ENCODE measurements at places on chromosomes 5 and 9.

- DNase-seq = no peak
Measured at GRCh38 chr5:150671509-150672236, 10.6 kb downstream of the MYOZ3 start.

- DNase-seq = no peak
Measured at GRCh38 chr5:107919969-107920368, 249.2 kb upstream of the EFNA5 start.

GRCh38 chr9:7316967-7317366 lies 482.6 kb downstream of the DMAC1 start:
- no peak for DNase-seq

GRCh38 chr9:23615569-23615968 lies 210.5 kb downstream of the ELAVL2 start:
- no peak for DNase-seq

DNA sequence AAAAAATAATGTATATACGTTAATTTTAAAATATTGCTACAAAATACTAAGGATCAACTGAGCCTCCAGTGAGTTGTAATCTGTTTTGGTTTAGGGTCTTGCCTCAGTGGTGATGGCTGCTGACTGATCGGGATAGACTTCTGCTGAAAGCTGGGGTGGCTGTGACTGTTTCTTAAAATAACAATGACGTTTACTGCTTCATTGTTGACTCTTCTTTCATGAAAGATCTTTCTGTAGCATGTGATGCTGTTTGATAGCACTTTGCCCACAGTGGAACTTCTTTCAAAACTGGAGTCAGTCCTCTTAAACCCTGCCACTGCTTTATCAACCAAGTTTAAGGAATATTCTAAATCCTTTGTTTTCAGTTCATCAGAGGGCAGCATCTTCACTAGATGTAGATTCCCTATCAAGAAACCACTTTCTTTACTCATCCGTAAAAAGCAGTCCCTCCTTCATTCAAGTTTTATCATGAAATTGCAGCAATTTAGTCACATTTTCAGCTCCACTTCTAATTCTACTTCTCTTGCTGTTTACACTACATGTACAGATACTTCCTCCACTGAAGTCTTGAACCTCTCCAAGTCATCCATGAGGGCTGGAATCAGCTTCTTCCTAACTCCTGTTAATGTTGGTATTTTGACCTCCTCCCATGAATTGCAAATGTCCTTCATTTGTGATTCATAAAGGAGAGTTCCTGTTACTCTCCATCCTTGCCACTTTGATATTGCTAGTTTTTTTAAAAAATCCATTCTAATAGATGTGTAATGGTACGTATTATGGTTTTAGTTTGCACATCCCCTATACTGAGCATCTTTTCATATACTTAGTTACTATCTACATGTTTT lies 41.5 kb upstream of the PTPDC1 start:
- DNase-seq = peak; percentile 40

- DNase-seq = peak; percentile 39
Measured at GRCh38 chr5:58498340-58498942, 7.2 kb downstream of the GAPT start.

DNA sequence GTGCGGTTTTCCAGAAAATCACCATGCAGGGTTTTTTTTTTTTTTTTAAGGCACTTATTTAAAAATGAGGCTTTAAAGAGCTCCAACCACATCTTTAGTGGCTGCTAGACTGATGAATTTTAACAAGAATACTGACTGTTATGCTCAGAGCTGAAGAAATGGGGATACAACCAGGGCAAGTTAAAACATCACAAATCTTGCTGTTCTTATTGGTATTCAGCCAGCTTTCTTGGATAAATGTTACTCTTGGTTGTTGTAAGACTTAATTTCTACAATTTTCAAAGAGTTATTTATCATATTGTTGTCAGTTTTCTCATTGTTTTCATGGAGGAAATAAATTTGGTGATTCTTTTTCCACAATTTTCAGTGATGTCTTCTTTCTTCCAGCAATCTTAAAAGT lies 352.8 kb upstream of the FAM174A start:
- DNase-seq = no peak

DNA sequence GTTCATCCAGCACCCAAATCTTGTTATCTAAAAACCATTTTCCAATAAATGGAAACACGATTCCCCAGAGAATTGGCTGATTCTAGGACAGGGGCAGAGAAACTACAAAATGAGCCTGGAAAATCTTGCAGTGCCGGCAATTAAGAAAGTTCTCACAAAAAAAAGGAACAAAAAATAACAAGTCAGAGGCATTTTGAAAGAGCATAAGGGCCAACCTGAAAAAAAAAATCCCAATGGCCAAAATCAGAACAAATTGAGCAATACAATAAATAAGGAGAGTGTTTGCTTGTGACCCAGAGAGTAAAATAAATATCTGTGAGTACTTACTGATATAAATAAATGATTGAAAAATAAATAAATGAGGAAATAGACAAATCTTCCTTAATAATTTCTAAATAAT lies 55.1 kb upstream of the S1PR3 start:
- DNase-seq = no peak

DNA sequence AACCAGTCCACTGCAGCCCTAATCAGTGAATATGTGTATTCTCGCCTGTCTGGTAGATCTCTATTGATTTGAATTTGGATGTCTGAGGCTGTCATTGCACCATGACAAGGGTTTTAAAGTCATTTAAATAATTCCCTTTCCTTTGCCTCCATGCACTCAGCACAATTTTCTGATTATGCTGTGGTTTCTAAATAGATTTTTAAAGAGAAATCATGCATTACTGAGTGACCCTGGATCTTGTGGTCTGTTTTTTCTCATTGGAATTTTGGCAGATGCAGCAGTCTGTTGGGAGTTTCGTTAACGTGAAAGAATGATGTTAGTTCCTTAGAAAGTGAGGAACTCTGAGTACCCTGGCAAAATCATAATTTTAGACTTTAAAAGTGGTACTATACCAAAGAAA lies 396.0 kb downstream of the LRRC70 start:
- DNase-seq = no peak

GRCh38 chr5:116881921-116882531 lies 307.4 kb upstream of the SEMA6A start:
- DNase-seq = no peak

DNA sequence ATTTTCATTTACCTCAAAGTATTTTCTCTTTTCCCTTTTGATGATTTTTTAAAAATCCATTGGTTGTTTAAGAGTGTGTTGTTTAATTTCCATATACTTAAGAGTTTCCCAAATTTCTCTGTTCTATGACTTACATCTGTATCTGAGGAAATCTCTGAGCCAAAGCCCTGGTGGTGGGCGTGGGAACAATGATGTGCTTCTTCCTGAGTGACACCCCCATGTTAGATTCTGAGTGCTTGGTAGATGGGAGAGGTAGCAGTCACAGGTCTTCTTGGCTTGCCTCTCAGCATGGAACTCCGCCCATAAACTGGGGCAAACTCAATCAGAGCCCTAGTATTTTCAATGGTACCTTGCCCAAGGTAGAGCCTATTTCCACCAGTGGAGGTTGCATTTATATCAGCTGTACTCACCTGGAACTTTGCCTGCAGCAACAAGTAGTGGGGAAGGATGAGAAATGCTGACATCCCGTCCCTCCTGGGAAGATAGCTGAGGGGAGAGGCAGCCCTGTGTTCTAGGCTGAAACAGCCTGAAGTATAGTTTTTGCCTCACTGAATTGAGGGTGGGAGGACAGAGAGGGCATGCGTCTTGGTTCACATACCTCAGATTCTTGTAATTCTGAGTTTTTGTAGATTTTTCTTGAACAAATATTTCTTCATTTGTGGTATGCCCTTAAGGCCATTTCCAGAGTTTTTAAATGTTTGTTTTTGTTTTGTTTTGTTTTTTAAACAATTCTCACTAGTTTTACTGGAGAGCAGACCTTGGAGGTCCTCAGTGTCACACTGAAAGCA lies 26.4 kb downstream of the C9orf43 start:
- DNase-seq = peak; percentile 44

DNA sequence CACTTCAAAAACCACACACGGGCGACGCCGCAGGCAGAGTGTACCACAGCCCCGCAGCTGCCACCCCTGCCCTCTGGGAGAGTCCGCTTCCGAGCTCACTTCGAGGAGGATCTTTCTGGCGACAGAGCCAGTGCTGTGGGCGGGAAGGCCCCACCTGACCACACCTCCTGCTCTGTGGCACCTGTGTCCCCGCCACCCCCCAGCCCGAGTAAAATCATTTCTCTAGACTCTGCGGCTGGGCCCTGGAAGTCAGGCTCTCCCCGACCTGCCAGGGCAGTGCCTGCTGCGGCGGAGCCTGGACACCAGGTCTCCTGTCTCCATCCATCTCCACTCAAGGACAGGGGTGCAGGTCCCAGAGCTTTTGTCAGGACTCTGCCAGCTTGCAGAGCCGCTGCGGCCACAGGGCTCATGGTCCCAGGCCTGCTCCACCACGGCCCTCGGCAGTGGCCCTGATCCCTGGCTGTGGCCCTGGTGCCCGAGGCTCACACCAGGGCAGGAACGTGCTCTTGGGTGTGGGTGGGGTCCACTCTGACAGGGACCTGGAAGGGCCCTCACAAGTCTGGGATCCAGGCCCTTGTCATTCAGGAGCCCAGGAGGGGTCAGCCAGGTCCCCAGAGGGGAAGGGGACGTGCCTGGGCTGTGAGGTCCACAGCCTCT lies 20.9 kb upstream of the CAMSAP1 start:
- no peak for DNase-seq

- DNase-seq = peak; percentile 99
Measured at GRCh38 chr5:179559284-179560252, 9.2 kb downstream of the RUFY1 start.

DNA sequence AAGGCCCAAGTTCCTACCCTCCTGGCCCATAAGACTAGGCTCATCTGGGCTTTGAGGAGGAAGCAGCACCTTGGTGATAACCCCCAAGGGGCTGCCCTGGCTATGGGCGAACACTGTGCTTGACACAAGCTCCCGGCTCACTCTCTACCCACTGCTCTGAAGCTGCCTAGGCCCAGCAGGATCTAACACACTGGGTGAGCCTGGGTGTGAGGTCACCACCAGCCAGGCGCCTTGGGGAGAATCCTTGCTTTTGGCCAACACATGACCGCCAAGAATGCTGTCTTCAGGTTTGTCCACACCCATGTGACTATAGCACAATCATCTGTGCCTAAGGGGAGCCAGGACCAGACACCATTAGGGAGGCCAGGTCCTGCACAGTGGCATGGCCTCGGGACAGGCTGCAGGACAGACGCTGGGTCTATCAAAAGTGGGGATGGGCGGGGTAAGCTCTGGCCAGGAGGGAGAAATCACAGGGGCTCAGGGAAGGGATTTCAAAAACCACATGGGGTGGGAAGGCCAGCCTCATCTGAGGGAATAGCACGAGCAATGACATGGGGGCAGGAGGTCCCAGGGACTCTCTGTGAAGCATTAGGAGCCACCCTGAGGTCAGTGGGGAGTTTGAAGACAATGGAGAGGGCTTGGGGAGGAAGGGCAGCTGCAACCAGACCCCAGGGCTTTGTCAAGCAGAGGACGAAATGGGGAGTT lies 29.6 kb downstream of the BICD2 start:
- no peak for DNase-seq

DNA sequence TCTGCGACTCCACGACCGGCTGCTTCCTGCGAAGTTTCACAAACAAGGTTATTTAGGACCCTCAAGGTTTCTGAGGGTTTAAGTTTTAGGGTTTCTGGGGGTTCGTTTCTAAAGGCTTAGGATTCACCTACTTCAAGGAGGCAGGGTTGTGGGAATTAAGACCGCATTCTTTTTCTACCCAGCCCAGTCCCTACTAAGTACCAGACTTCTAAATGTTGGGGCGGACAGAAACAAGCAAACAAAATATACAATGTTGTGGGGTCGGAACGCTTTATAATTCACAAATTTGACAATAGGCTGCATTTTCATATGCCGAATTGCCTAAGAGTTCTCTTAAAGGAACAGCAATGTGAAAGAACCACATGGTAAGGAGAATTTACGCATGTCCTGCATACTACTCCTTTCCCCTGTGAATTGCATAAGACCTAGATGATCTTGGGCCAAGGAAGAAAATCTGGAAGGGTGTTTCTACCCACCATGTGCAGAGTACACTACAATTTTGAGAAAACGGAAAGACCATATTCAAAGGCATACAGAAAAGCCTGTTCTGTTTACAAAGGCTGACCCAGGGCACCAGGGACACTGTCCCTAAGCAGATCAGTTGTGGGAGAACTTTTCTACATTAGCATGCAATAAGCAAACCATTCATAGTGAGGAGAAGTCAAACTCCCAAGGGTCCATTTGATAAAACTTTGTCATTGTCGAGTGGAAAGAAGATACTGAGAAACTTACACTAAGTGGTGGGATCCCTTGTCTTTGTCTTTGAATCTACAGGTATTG lies 457.3 kb downstream of the RAB3C start:
- no peak for DNase-seq

DNA sequence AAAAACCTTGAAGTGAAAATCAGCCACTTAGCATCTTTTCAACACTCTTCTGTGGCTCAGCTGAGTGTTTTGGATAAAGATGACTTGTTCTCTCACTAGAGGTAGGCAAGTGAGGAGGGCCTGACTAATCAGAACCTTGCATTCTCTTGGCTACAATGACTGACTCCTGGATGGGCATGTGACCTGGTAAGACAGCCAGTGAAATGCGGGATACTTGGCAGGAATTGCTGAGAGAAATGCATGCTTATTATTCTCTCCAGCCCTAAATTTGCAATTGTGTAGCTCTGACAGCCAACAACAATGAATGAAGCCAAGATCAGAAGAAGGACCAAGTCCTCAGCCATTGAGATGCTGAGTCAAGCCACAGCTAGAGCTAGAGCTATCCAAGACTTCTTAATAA lies 490.5 kb upstream of the ZNF608 start:
- no peak for DNase-seq

DNA sequence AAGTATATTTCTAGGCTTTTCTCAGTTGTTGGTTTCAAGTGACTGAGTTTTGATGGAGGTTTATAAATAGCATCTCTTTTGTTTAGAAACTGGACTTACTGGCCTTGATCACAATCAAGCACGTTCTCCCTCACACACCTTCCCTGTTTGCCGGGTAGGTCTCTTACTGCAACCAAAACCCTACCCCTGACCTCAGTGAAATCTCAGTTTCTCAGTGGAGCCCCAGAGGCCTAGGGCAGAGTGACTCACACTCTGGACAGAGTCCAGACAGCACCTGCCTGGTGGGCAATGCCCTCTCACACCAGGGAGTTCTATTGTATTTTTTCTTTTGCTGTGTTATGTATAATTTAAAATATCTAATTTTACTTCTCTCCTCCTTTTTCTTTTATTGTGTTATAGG lies 48.4 kb upstream of the EPB41L4B start:
- no peak for DNase-seq

DNA sequence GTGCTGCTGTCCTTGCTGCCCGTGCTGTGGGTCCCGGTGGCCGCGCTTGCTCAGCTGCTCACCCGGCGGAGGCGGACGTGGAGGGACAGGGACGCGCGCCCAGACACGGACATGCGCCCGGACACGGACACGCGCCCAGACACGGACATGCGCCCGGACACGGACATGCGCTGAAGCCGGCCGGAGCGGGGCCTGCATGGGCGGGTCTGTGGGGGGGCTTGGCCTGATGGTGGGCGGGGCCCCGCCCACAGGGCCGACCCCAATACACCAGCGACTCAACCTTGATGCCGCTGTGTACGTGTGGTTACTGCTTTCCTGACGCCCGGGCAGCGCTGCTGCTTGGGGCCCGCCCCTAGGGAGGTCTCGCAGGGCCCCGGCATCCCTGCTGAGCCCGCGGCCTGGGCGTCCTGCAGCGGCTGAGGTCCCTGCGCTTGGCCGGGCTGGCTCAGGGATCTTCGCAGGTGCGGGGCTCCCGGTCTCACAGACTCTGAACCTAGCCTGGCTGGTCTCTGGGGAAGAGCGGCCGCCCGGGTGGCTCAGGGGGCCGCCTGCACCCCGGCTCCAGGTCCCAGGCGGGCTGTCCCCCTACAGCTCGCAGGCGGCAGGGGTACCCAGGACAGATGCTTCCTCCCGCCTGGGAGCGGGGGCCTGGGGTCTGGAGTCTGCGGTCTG lies 20.9 kb downstream of the SLC6A18 start:
- DNase-seq = no peak

GRCh38 chr9:91392435-91392834 lies 30.7 kb upstream of the AUH start:
- DNase-seq = no peak
